ENCODE measurements at places on chromosomes 2 and 18. TPM values are rescaled to one million over a fixed set of nuclear protein-coding genes. Genes with fewer than 3 reads are reported as not detected.

Gene LIMS3
- 5.9 TPM for total RNA-seq

Gene COL3A1
- total RNA-seq, result 14,030 TPM

DNA sequence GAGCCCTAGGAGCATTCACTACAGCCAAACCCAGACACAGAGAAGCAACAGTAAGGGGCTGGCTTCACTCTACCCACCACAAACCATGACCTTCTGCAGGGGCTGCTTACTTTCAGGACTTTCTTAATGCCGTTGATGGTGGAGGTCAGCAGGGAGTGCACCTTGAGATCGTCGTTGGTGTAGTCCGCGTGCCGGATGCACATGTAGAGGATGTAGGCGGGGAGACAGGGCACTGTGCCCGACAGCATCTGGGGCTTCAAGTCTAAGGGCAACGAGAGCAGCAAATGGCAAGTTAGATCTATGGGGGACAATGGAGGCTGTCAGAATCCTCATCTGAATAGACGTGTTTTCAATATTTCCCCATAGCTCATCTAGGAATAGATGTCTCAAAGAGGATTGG is 29.8 kb upstream of the ACAA2 start:
- DNase-seq, result no peak

Gene GPBAR1
- total RNA-seq, result 0.39 TPM

DNA sequence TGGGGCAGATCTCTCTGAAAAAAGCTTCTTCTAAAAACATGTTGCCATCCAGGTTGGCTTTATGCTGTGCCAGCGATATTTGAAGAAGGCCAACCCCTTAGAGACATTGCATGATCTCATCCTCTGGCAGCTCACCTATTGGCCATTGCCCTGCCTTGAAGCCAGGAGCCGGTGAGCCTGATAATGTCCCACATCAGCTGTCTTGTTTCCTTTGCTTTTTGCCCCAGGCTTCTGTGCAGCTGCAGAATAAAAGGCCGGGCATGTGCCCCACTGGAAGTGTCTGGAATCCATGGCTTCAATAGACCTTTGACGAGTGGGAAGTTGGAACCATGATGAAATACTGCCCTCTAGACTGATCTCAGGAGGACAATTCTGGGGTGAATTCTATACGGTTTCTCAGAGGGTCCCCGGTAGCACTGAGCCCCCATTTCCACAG is 523.5 kb upstream of the ZEB2 start:
- DNase-seq, result no peak

Gene SLC16A14
- total RNA-seq, result 8.2 TPM

DNA sequence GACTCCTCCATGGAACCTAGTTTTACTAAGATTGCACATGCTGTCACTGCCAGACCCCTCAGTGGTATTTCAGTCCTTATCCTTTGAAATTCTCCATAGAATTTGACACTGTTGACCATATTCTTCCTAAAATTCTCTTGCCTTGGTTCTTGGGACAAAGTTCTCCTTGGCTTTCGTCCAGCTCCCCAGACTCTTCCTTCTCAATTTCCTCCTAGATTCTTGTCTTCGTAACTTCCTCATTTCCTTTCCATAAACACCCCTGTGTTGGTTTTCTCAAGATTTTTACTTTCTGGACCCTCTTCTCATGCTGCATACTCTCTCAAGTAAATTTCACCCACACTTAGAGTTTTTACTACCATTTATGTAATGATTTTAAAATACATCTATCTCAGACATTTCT is 96.6 kb upstream of the TWSG1 start:
- no peak for DNase-seq

- DNase-seq, result no peak
Observed at GRCh38 chr18:80046011-80046410, 11.8 kb downstream of the RBFA start.

GRCh38 chr18:37481491-37481890 is 84.1 kb downstream of the CELF4 start:
- DNase-seq, result no peak

DNA sequence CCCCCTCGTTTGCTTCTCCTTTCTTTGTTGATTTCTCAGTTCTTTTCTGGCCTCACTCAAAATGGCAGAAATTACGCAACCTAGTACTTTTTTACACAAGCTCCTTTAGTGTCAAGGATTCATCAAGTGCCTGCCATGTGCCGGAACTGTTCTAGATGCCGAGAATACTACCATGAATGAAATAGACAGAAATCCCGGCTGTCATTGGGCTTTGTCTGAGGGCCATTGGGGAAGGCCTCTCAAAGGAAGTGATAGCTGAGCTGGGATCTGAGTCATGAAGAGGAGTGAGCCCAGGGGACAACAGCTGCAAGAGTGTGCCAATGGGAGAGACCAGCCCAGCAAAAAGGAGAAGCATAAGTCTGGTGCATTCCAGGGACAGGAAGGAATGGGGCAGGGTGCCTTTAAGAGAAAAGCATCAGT is 34.3 kb upstream of the PPP1CB start:
- peak; percentile 18 for DNase-seq

DNA sequence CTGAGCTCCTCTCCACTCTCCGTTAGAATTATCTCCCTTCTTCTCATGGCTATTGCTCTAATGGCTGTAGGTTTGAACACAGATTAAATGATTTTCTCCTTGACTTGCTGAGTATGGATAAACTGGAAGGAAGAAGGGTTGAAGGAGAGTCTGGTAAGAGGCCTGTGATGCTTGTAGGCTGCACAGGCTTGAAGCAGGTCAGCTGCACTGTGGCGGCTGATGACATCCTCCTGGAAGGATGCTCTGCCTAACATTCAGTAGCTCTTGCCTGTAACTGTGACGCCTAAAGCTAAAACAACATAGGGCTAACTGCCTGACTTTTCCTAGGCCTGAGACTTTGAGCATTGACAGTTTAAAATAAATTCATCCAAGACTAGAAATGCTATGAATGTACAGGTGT is 166.3 kb downstream of the MREG start:
- DNase-seq, result no peak

Gene GPR39
- total RNA-seq, result 0.20 TPM

Gene RUFY4
- 0.10 TPM for total RNA-seq

- DNase-seq, result no peak
Observed at GRCh38 chr2:129016972-129017371, 698.3 kb upstream of the HS6ST1 start.

DNA sequence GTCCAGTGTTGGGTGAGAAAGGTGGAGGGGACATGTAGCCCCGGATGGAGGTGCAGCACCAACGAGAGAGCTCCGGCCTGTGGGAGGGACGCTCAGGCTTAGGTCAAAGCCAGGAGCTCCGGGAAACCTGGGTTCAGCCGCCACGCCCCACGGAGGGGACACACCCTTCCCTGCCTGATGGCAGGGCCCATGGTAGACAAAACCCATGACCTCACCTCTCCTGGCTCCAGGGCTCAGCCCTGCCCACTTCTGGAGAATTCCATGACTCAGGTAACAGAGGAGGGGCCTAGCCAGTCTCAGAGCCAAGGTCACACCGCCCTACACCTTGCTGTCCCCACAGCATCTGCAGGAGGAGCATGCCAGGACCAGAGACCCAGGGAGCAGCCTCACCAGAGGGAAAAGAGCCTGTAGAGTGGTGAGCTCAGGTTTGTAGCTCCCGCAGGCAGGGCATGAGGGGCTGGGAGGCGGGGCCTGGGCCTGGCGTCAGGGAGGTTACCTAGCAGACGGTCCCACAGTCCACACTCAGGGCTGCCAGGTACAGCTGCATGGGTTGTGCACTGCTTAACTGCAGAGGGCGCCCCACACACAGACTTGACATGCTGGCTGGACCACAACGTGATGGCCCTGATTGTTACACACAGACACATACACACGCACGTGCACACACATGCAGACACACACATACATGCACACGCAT is 70.8 kb upstream of the SMAD7 start:
- DNase-seq, result no peak

All from skin of body (tissue), 3 donors.